ENCODE measurements at places on chromosomes 7 and 10.
A peak's percentile ranks its signal among the peaks of the same experiment; 100 is the strongest.

DNA sequence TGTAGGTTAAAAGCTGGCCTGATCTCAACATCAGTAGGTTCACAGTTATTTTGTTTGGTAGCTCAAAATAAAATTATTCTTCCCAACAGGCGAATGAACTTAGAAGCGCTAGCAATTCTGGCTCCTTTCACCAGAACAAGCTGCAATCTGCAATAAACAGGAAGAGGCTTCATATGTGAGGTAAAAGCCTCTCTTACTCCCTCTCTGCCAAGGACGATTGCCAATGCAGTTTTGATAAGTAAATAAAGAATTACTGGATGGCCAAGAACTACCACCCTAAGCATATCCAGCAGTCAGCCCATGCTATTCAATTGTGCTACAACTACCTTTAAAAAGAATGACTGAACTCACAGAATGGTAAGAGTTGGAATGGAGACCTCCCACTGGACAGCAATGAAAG lies 150.0 kb upstream of the LAMB4 start:
- no peak for DNase-seq

DNA sequence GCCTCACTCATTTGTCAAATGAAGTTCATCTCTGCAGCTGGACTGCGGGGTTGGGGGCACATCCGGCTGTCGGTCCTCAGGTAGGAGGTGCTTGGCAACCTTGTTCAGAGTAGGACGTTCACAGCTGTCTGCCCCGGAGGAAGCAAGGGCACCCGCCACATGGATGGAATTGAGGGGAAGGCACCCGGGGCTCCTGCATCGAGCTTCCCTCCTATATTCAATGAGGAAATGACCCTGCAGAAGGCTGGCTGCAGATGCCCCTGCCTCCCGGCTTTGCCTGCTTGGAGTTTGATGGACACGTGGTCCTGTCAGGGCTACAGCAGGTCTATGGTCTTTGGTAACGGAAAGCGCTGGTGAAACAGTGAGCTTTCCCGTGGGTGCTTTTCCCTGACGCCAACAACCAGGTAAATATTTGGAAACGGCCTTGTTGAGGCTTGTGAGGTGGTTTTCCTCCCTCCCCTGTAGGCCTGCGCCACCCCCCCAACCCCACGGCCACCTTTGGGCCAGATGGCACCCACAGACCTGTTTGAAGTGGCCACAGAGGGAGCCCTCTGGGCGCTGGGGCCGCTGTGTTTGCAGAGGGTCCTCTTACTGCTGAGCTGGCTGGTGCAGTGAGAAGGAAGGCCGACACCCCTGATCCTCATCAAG lies 32.9 kb downstream of the HTRA1 start:
- DNase-seq, result no peak

DNA sequence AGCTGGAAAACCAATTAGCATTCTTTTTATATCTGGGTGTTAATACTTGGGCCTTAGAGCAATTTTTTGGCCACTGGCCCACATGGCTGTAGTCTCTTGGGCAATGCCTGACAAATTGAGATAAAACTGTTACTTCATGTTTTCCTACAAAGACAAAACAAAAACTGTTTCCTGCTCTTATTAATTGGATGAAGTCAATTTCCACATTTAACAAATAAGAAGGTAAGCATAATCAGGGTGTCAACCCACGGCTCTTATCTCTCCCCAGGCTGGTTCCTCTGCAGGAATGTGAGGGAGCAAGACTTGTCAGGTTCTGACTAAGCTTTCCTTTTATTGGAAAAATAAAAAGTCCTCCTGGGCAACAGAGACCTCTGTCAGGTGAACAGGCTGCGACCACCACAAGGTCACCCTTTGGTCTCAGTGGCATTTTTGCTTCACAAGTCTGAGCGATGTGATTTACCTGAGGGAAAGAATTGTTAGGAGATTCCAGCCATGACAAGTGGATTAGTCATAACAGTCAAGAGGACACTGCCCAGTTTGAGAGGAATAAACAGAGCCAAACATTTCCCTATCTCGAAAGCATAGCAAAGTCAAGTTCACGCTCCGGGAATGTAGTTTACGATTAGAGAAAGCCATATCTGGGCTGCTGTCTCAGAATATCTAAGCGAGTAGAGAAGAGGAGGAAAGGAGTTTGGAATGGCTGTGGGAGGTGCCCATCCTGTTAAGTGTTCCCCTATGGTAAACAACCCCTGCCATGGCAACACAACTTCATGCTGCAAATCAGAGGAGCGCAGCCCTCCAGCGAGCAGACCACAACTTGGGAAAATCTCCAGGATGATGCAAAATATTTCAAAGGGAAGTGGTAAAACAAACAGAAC lies 144.4 kb downstream of the TES start:
- no peak for DNase-seq

- peak; percentile 85 for DNase-seq
Observed at GRCh38 chr7:70884440-70884764, 247.5 kb upstream of the GALNT17 start.

GRCh38 chr7:144391823-144392255 lies 11.7 kb downstream of the NOBOX start:
- DNase-seq, result no peak

DNA sequence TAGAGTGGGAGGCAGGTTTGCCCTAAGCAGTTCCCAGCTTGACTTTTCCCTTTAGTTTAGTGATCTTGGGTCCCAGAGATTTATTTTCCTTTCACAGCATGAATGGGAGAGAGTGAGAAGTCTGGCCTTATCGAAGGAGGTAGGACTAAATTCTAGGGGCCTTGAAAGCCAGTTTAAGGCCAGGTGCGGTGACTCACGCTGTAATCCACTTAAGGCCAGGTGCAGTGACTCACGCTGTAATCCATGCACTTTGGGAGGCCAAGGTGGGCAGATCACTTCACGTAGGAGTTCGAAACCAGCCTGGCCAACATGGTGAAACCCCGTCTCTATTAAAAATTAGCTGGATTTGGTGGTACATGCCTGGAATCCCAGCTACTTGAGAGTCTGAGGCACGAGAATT lies 392.2 kb downstream of the ACTR3B start:
- DNase-seq, result no peak
